ENCODE measurements at places on chromosomes 11 and 22.

DNA sequence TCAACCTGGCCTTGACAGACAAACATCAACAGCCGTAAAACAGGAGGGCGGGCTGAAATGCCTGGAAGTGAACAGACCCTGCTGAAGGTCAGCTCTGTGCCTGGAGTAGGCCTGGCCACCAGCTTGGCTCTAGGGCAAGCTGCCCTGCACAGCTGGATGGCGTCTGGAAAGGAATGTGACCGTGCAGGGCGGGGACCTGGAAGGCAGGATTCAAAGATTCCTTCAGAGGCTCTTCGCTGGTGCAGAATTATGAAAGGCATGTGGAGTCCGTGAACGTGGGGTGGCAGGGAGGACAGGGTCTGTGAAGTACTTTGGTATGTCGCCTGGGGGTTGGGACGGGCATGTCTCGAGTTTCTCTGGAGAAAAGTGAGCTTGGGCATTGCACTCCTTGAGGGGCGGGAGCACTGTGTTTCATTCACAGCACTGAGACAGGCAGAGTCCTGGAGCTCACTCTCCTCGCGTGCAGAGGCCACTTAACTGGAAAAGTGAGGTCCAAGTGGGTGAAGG is 1.5 kb downstream of the EHD1 start:
- DNase-seq, result peak; percentile 52

- no peak for DNase-seq
Observed at GRCh38 chr11:117552626-117553025, 225.0 kb downstream of the CEP164 start.

GRCh38 chr11:19785265-19785664 is 72.6 kb downstream of the NAV2 start:
- no peak for DNase-seq

DNA sequence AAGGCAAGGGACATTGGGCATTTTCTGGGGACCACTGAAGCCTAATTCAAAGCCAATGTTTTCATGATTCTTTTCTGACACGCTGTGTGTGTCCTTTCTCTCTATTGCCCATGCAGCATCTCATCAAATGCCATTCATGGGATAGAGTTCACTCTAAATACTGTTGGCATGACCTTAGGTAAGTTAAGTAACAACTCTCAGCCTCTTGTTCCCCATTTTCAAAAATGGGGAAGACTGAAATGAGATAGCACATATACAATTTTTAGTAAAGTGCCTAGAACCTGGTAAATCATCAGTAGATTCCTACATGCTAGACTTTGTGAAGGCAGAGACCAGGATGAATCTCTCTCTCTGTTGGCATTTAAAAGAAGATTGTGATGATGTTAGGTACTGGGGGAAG is 12.7 kb upstream of the OR52K2 start:
- no peak for DNase-seq

GRCh38 chr11:8832571-8833260 is 78.3 kb upstream of the AKIP1 start:
- DNase-seq, result no peak

- DNase-seq, result no peak
Observed at GRCh38 chr11:126608658-126609057, 253.2 kb downstream of the ST3GAL4 start.

DNA sequence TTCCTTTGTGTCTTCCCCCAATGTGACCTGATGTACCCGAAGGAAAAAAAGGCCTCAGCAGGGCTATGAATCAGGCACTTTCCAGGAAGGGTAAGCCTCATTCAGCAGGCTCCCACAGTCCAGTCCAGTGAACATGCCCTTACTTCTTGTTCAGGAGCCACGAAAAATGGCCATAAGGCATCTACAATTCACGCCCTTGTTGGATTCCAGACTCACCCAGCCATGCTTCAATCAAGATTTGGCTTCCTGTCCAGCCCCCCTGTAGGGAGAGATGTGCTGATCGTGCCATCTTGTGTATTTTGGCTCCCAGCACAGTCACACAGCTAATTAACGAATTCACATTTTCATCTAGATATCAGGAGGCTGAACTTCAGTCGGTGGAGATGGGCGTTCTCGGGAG is 9.9 kb upstream of the KCNJ5 start:
- DNase-seq, result no peak

GRCh38 chr22:37310075-37310606 is 27.8 kb downstream of the CYTH4 start:
- no peak for DNase-seq

GRCh38 chr22:43616645-43617044 is 195.5 kb downstream of the EFCAB6 start:
- no peak for DNase-seq

DNA sequence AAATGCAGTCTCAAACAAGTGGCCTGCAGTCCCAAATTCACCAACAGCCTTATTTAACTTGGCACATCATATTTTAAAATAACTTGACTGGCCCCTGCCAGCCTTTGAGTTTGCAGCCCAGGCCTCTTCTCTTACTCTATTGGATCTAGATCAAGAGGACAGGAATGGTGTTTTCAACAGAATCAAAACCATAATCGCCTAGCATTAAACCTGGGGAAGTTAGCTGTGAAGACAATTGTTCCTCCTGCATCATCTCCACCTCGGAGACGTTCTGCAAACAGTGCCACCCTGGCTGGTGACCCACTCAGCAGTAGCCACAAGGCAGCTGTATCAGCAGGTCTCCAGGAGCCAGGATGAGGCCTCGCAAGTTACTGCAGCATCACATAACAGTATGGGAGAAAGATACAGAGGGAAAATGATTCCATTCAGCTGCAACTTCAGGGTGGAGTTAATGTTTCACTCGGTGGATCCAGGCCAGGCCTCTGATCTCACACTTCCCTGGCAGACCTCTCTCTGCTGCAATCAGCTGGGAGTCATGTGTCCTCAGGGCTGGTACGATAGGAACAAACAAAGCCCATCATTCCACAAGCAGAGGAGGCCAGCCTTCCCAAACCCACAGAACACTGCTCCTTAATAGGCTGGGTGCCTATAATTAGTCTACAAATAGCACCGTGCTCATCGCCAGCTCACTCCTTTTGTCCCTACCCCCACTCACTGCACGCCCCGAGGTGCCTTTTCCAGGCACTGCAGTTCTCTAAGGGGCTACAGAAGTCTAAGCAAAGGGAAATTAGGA is 18.6 kb upstream of the SCN2B start:
- peak; percentile 81 for DNase-seq
